Endodermal cell (in vitro differentiated cells): ENCODE measurements at places on chromosomes 7 and 10.

DNA sequence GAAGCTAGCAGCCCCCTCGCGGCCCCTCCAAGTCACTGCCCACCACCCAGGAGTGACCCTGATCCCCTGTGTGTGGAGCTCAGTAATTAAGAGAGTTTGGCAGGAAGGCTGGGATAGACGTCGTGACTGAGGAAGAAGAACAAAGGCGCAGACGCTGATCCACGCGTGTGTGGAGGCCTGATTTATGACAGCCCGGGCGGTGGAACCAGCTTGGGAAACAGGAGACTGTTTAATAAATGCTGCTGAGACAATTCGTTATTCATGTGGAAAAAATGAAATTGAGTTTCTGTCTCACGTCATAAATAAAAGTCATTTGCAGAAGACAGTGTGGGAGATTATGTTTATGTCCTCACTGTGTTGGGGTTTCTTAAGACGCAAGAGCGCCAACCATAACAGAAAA is 130.8 kb downstream of the ELFN1 start:
- no peaks in the 10 kb centered on the region for H3K4me1 ChIP-seq
- H3K4me3 ChIP-seq = no peak overlapping the region
- H3K27ac ChIP-seq = no peak overlapping the region
- no peaks in the 10 kb centered on the region for H3K36me3 ChIP-seq
- H3K27me3 ChIP-seq = no peaks in the 10 kb centered on the region

DNA sequence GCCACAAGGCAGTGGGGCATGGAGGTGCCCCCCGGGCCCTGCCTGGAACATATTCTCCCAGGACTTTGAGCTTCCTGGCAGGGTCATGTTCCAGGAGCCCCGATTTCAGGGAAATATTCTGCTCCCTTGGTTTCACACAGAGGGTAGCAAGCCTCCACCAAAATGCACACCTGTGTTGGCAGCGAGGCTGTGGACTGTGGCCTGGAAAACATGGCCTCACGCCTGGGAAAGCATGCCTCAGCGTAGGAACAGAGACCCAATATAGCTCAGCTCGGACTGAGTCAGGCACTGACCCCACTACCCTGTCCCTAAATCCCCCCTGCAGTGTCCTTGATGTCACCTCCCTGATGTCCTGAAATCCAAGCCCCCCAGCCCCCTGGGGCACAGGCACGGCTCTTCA is 92.0 kb downstream of the KCNMA1 start:
- H3K4me1 ChIP-seq = no peaks in the 10 kb centered on the region
- H3K4me3 ChIP-seq = no peak overlapping the region
- H3K27ac ChIP-seq = no peak overlapping the region

DNA sequence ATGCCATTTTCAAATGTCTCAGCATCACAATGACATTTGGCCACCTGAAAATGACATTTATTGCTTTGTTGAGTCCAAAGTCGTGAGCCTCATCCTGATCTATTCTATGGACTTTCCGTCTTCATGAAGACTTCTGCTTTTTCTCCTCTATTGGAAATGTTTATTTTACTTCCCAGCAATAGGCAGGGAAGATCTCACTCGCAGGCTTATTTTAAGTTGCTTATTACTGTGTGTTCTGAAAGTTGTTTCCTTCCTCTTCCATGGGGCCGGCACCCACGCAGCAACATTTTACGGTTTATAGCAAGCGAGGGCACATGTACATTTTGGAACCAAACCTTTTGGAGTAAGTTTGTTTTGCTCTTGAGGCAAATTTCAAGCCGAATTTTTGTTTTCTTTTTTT is 221.0 kb upstream of the KLF6 start:
- H3K4me1 ChIP-seq = peaks cover 11% of the 10 kb centered on the region
- H3K27ac ChIP-seq = no peak overlapping the region
- no peaks in the 10 kb centered on the region for H3K27me3 ChIP-seq
- no peak overlapping the region for H3K4me3 ChIP-seq
- no peaks in the 10 kb centered on the region for H3K36me3 ChIP-seq

DNA sequence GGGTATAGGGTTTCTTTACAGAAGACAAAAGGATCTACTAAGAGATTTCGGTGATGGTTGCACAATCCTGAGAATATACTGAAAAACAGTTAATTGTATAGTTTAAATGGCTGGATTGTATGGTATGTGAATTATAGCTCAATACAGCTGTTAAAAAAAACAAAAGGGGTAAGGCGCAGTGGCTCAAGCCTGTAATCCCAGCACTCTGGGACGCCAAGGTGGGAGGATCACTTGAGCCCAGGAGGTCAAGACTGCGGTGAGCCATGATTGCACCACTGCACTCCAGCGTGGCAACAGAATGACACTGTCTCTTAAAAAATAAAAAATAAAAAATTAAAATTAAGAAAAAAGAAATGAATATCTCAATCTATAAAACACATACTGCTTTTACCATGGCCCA is 18.5 kb downstream of the ESYT2 start:
- H3K27me3 ChIP-seq = no peaks in the 10 kb centered on the region
- H3K4me3 ChIP-seq = no peak overlapping the region
- no peaks in the 10 kb centered on the region for H3K4me1 ChIP-seq
- peaks cover 8% of the 10 kb centered on the region for H3K36me3 ChIP-seq
- H3K27ac ChIP-seq = no peak overlapping the region
- DNase-seq = no peak

- H3K36me3 ChIP-seq = peaks cover under 1% of the 10 kb centered on the region
- no peaks in the 10 kb centered on the region for H3K4me1 ChIP-seq
- H3K27ac ChIP-seq = no peak overlapping the region
- no peak overlapping the region for H3K4me3 ChIP-seq
Measured at GRCh38 chr7:99665312-99666012, 14.3 kb downstream of the CYP3A5 start.

GRCh38 chr10:119896937-119897770 is 4.6 kb downstream of the SEC23IP start:
- no peaks in the 10 kb centered on the region for H3K27me3 ChIP-seq
- H3K27ac ChIP-seq = no peak overlapping the region
- no peak overlapping the region for H3K4me3 ChIP-seq
- peaks cover 2% of the 10 kb centered on the region for H3K4me1 ChIP-seq
- H3K36me3 ChIP-seq = peaks cover 56% of the 10 kb centered on the region
